H9 (cell line): ENCODE measurements at places on chromosomes 6 and 20. TPM values are rescaled to one million over a fixed set of nuclear protein-coding genes. Genes with fewer than 3 reads are reported as not detected.

CDSN gene
- not detected in 2 replicates for total RNA-seq

AK9 gene
- 2.3 and 3.0 TPM in 2 replicates for total RNA-seq

SLC17A3 gene
- total RNA-seq, result not detected in 2 replicates

SOBP gene
- total RNA-seq, result 3.8 and 4.3 TPM in 2 replicates

CCDC170 gene
- total RNA-seq, result 0.07 and 0.26 TPM in 2 replicates
